Spinal cord (tissue), 10 donors: ENCODE measurements at places on chromosomes 3 and 15. TPM values are rescaled to one million over a fixed set of nuclear protein-coding genes. Genes with fewer than 3 reads are reported as not detected.

GRCh38 chr15:73697033-73697467 is 12.9 kb downstream of the CD276 start:
- H3K36me3 ChIP-seq, result peaks cover 34% of the 10 kb centered on the region
- H3K27ac ChIP-seq, result peak overlapping the region; percentile 29
- H3K27me3 ChIP-seq, result no peaks in the 10 kb centered on the region
- no peak overlapping the region for H3K4me3 ChIP-seq
- H3K4me1 ChIP-seq, result peaks cover 36% of the 10 kb centered on the region

DNA sequence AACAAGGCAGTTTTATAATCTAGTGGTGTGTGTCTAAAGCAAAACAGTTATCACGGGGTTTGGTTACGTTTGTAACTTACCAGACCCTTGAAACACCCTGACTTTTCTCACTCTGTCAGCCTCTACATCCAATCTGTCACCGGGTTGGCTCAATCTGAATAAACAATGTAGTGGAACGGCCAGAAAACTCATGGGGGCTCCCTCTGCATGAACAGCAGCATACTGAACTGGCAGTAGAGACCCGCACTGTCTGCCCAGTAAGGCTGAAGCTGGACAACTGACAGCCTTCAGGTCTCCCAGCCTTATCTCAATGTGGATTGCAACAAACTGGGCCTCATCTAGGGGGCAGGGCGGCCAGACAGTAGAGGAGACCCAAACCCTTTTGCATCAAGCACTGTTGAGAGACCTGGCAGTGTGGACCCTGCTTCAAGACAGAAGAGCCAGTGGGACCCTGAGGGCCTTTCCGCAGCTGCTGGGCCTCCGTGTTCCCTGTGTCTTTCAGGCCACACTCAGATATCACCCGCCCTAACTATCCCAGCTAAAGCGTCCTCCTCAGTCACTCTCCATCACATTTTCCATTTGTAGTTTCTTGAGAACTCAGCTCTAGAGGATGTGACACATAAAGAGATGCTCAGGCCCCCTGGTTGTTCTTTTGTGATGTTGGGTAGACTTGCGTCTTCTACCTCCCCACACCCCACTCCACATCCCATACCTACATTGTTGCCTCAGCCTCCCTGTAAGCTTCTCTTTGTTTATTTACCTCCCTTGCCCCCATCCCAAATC is 181.2 kb upstream of the NR2E3 start:
- no peaks in the 10 kb centered on the region for H3K27me3 ChIP-seq
- peak overlapping the region; percentile 50 for H3K27ac ChIP-seq
- peaks cover 22% of the 10 kb centered on the region for H3K4me1 ChIP-seq
- no peaks in the 10 kb centered on the region for H3K36me3 ChIP-seq
- no peak for DNase-seq
- no peak overlapping the region for H3K4me3 ChIP-seq

DNA sequence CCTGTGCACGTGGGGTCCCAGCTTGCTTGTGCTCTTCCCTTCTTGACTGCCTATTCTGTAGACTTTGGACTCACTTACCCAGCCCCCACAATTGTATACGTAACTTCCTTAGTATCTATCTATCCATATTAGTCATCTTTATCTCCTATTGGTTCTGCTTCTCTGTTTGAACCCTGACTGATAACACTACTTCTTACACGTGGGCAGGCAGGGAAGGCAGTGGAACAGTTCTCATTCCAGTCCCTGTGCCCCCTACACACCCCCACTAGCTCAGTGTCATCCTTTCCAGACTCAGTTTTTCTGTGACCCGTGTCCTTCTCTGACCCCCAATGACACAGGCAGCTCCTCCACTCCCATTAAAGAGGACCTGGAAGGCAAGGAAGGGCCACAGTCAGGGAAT is 74.2 kb upstream of the FBN1 start:
- no peak for DNase-seq
- no peak overlapping the region for H3K27ac ChIP-seq
- no peaks in the 10 kb centered on the region for H3K36me3 ChIP-seq
- no peaks in the 10 kb centered on the region for H3K27me3 ChIP-seq
- no peak overlapping the region for H3K4me3 ChIP-seq

DNA sequence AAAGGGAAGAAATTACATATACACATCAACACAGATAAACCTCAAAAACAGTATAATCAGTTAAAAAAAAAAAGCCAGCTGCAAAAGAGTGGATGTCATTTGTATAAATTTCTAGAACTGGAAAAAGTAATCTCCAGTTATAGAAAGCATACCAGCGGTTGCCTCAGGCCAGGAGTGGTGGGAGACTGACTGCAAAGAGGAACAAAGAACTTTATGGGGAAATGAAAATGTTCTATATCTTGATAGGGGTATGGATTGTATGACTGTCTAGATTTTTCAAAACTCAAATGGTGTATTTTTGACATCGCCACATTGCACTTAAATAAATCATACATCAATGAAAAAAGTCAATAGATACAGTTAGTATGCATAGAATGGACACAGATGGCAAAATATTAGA is 241.6 kb downstream of the SCAPER start:
- no peaks in the 10 kb centered on the region for H3K27me3 ChIP-seq
- H3K4me3 ChIP-seq, result no peak overlapping the region
- no peaks in the 10 kb centered on the region for H3K36me3 ChIP-seq
- DNase-seq, result no peak
- H3K4me1 ChIP-seq, result no peaks in the 10 kb centered on the region
- H3K27ac ChIP-seq, result no peak overlapping the region

Gene SLC35G2
- 36.4 TPM for total RNA-seq
